Stimulated activated naive CD4-positive, alpha-beta T cell treated with Interleukin-2 at 50 U/mL for 16 hours (primary cell): ENCODE measurements at places on chromosomes 16 and 17.
A peak's percentile ranks its signal among the peaks of the same experiment; 100 is the strongest.

DNA sequence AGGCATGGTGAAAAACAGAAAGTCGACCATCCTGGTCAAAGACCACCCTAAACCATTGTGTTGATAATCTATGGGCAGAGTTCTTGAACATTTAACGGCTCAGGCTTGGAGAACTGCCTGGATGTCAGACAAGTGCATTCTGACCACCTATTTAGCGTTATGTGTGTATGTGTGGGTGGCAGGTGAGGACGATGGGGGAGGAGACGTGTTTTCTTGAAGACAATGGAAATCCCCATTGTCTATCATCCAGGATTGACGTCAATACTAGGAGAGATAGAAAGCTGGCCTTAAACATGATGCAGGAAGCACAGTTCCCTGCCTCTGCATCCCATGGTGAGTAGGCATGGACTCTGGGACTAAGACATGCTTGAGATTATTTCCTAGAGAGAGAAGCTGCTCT lies 157.4 kb upstream of the MAF start:
- peak; percentile 5 for DNase-seq

DNA sequence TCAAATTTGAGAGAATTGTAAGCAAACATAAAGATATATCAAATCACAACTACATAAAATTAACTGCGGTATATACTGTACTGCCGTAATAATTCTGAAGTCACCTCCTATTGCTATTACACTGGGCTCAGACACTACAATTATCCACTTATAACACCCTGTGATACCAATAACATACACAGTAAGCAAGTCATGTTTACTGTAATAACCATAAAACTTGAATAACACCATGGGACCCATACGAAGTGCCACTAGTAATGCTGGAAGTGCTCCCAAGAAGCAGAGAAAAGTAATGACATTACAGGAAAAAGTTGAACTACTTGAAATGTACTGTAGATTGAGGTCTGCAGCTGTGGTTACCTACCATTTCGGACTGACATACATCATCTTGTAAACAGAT lies 24.0 kb downstream of the CMC2 start:
- DNase-seq: no peak

- DNase-seq: no peak
Measured at GRCh38 chr17:32693194-32693897, 183.6 kb downstream of the MYO1D start.

GRCh38 chr16:86471896-86472295 lies 38.4 kb upstream of the FOXF1 start:
- DNase-seq: no peak

- DNase-seq: no peak
Measured at GRCh38 chr16:85853547-85854545, 45.1 kb upstream of the IRF8 start.

GRCh38 chr17:9676820-9677310 lies 31.5 kb downstream of the USP43 start:
- DNase-seq: no peak

DNA sequence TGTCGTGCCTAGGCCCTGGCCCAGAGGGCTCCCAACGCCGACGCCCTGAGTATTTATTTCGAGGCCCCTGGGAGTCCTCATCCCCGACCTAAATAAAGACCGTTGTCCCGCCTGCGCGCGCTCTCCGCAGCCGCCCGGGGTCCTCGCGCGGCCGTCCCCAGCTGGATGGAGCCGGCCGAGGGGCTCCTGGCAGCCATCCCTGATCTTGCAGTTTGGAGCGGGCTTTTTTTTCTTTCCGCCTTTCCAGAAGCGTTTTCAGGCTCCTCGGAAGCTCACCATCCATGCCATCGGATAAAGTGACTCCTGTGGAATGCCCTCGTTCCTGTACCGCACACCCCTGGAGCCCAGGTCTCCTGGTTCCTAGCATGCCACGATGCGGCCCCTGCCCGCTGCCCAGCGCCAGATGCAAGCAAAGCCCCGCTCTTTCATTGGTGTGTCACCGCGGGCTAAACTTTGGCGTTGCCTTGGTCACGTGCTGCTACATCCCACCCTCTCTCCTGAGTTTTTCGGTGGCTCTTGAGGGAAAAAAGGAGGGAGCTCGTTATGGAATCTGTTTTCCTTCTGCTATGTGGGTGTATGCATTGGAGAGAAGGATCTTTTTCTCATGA lies 716 bp downstream of the TMEM94 start:
- DNase-seq: no peak

DNA sequence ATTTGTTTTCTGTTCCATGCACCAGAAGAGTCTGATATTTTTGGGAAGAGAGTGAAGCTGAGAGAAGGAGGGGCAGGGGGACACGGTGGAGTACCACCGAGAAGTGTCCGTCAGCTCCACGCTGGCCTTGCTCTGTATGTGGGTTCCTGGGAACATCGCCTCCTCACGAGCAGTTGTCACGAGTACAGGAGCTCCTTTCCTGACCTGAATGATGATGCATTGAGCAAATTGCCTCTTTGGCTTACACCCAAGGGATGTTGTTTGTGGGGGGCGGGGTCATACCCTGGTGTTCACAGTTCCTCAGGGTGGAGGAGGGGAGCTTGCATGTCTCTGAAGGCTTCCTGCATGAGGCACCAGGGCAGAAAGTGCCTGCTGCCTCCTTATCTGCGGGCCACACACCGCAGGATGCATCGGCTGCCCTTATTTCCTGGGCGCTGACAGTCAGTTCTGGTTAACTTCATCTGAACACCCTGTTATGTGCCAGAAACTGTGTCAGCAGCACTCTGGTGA lies 36.2 kb downstream of the RGS9 start:
- DNase-seq: peak; percentile 66

DNA sequence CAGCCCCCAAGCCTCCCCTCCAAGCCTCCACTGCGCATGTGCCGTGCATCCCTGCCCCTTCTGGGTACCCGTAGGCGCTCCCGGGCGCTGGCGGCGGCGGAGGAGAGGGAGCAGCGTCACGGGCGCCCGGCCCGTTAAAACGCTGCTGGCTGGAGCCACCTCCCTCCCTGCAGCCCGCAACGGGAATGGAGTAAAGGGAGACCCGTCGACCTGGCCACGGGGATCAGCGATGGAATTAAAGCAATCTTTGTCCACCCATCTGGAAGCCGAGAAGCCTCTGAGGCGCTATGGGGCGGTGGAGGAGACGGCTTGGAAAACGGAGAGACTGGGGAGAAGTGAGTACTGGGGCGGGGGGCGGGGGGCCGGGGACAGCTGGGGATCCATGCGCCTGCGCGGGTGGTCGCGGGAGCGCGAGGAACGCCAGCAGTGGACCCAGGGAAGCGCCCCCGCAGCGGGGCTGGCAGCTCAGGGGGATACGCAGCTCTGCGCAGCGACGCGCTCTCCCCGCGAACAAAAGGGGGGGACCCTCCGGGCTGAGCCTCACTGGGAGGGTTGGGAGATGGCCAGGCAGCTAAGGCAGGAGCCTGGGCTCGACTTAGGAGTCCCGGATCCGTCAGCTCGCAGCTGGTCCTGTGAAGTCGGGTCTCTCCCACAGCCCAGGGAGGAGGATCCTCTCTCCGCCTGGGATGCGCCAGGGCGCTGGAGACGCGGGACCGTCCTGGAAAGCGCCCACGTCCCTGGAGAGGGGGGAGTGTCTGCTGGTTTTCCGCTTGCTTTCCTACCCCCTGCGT lies at the start of gene BMERB1:
TSS of gene BMERB1 (plus strand) at position 164 of the 791 bp plus-strand sequence. CDS start at position 230, 66 bp downstream.
- DNase-seq: peak; percentile 23

DNA sequence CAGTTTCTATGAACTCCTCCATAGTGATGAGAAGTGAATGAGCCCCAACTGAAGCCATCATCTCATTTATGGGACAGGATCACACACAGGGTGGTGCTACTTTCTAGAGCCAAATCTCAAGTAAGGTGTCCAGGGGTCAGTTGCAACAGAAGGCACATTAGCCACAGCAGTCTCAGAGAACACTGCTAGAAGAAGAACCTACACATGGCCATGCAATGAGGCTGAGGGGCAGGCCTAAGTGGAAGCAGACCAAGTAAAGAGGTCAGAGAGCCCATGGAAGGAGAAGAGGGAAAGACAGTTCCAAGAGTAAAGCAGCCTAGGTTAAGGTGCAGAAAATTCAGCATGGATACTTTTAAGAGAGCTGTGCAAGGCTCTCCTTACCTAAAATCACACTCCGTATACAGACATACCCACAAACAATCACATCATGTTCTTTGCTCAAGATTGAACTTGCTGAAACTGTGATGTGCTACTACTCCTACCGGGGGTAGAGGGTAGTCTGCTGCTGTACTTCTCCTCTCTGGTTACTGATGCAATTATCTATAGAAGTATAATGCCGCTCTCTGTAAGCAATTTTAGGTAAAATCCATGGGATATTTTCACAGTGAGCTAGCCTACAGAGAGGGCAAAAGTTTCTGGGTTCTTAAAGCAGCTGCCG lies 1.7 kb downstream of the ABCA8 start:
- no peak for DNase-seq

- DNase-seq: no peak
Measured at GRCh38 chr16:7373776-7374175, 41.1 kb downstream of the RBFOX1 start.

DNA sequence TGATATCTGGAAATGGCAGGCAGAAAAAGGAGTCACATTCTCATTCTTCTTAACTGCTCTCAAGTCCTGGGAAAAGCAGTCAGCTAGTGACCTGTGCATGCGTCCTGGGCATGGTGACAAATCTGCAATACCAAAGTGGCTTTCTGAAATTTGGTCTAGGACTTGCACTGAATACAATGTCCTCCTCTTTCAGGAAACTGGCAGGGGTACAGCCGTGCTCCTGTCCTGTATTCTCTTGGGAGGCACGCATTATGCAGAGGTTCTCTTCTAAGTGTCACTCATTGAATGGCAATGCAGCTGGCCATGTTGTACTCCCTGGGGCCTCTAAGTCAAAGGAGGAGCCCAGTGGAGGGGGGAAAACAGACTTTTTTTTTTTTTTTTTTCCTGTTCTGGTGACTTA lies 10.6 kb downstream of the PHF12 start:
- DNase-seq: no peak

DNA sequence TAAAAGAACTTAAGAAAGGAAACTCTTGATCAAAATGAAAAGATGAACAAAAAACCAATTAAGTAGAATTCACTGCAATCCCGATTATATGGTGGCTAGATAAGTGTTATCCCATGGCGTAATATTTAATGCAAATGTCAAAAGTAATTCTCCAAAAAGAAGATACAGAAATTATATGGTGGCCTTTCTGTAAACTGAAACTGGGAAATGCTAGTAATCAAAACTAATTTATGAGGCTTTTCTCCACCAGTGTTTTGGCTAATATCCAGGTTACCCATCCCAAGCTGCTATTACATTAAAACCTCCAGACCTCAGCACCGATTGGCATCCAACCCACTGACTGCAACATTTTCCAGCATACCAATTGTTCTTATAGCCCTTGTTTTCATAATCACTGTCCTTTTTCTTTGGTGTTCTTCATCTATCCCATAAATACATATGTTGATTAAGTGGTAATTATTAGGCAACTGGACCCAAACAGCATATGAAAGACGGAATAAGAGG lies 77.2 kb upstream of the TNRC6A start:
- no peak for DNase-seq

DNA sequence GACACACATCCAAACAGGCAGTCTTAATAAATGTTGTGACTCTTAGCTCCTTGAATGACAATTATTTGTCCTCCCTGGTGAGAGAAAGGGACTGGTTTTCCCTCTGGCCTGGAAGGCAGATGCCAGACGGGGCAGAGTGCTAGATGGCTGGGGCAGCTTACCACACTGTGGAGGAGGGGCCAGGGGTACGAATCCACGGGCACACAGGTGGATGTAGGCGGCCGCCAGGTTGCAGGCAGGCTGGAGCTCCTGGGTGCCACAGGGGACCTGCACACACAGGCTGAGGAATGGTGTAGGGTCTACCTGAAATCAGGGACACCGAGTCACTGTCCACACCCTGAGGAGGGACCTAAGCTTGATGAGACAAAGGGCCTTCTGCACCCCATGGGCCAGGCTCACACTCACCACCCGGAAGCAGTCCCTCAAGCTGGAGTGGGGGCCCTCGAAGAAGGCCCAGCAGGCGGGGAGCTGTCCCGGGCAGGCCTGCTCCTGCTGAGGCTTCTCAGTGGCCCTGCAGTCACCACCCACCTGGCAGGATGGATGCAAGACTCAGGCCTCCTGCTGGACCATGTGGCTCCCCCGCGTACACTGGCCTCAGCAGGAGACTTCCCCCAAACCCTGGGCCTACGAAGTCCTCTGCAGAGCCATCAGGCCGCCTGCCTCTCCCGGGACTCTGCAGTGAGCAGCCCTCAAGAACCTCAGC lies 38.4 kb downstream of the RMI2 start:
- DNase-seq: no peak

DNA sequence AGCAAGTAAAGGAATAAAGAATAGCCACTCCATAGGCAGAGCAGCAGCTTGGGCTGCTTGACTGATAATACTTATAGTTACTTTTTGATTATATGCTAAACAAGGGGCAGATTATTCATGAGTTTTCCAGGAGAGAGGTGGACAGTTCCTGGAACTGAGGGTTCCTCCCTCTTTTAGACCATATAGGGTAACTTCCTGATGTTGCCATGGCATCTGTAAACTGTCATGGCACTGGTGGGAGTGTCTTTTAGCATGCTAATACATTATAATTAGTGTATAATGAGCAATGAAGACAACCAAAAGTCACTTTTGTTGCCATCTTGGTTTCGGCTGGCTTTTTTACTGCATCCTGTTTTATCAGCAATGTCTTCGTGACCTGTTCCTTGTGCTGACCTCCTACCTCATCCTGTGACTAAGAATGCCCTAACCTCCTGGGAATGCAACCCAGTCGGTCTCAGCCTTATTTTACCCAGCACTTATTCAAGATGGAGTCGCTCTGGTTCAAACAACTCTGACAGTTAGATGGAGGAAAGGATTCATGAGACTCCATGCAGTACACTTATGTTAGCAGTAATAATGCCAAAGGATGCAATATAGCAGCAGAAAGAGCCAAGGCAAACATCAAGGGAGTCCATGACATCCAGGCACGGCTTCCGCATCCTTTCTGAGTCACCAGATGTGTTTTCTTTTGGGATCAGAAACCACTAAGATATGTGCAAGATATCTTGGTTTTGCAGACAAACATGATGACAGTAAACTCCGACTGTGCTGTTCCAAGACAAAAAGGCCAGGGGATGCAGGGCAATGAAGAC lies 55.8 kb upstream of the B4GALNT2 start:
- no peak for DNase-seq

GRCh38 chr16:79247386-79247785 lies 353.2 kb downstream of the MAF start:
- no peak for DNase-seq

- peak; percentile 28 for DNase-seq
Measured at GRCh38 chr16:90019543-90020259, 445 bp upstream of the DBNDD1 start.

DNA sequence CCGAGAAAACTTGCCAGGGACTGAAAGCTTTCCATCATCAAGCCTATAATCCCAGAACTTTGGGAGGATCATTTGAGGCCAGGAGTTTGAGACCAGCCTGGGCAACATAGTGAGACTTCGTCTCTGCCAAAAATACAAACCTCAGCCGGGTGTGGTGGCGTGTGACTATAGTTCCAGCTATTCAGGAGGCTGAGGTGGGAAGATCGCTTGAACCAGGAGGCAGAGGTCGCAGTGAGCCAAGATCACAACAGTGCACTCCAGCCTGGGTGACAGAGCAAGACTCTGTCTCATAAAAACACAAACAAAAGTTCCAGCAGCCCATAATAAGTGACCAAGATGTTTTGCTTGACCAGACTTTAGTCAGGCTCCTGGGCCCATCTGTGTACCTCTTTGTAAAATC lies 1.9 kb downstream of the MEAK7 start:
- no peak for DNase-seq
